ENCODE measurements at places on chromosomes 4 and X.

GRCh38 chr4:56195025-56195424 lies 192.3 kb downstream of the AASDH start:
- no peak for DNase-seq

DNA sequence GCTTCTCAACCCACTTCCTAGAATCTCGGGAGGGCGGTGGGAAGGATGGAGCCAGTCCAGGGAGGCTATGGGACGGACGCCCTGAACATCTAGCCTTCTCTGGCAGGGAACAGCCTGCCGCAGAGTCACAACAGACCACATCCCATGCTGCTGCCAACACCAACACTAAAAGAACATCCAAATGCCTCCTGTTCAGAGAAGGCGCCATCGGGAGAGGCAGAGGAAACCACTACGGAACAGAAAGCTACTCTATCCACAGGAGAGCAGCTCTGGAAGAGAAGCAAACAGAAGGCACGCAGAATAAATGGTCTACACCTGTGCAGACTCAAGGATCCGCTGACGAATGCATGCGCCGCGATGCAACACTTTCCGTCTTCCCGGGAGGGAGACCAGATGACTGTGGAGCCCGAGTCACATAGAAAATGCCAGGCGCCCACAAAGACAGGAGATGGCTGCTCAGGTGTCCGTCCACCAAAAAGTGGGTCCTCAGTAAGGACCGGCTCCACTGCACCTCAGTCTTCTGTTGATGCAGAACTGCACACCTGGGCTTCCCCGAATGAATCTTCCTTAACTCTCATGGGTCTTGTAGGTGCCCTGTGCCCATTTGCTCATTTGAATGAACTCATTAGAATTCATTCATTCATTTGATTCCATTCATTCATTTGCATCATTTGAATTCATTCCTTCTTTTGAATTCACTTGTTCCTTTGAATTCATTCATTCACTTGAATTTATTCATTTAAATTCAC lies 217.5 kb downstream of the DHRSX start:
- DNase-seq = no peak

- DNase-seq = no peak
These were observed 179.1 kb upstream of the TBC1D9 start for GRCh38 chr4:140935254-140935653.

GRCh38 chr4:189305500-189305899 lies 635.2 kb upstream of the FRG1 start:
- DNase-seq = no peak

- DNase-seq = no peak
These were observed 396.9 kb downstream of the FAM47A start for GRCh38 chrX:33735182-33735581.

GRCh38 chr4:76904646-76905190 lies 6.8 kb upstream of the SOWAHB start:
- no peak for DNase-seq

DNA sequence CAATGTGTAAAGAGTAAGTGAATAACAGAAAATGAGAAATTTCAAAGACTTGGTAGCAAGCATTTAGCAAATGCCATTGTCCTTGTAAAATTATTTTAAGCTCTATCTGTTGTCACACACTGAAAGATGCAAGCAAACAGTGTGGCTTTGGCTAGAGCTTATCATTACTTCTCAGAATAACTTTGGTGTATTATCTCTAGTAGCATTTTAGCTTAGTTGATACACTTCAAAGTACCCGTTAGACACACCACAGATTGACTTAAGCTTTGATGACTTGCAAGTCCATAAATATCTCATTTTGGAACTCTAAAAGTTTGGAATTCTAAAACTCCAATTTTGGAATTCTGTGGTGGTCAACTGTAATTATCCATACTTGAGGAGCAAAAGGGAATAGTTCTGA lies 98.6 kb downstream of the PDLIM5 start:
- DNase-seq = no peak
